ENCODE measurements at places on chromosomes 2 and 18. TPM values are rescaled to one million over a fixed set of nuclear protein-coding genes. Genes with fewer than 3 reads are reported as not detected.

DNA sequence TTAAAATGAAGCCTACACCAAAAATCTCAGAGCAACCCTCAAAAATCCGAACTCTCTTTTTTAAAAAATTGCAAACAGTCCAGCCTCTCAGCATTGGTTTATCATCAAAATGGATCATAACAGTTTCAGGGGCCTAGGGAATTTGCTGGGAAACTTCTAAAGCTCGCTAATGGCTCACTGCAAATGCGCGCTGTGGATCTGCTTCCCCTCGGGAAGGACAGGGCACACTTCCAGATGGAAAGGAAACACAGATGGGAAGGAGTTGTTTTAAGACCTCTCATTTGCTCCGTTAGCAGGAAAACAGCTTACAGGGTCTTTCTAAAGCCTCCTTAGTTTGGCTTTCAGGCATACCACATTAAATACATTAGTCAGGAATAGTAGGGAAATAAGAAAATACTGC lies 27.2 kb downstream of the FECH start:
- no peak for DNase-seq

Gene RBM43
- total RNA-seq = 10.4 TPM

Gene WDPCP
- 5.2 TPM for total RNA-seq

GRCh38 chr2:2681711-2682251 lies 350.7 kb upstream of the MYT1L start:
- peak; percentile 45 for DNase-seq

GRCh38 chr18:54973046-54973445 lies 13.8 kb upstream of the CCDC68 start:
- no peak for DNase-seq

DNA sequence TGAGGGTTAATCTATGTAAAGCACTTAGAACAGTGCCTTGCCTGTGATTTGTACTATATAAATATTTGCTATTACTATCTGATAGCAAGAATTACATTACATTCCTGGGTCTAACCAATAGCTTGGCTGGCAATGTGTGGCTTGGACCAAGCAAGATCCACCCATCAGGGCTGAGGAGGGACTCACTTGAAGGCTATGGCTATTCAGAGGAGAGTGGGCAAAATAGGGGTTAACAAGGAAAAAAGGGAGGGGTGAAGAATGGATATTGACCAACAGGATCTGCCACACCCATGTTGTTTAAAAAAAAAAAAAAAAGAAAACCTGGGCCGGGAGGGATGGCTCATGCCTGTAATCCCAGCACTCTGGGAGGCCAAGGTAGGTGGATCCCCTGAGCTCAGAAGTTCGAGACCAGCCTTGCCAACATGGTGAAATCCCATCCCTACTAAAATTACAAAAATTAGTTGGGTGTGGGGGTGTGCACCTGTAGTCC lies 20.0 kb upstream of the TMBIM1 start:
- no peak for DNase-seq

GRCh38 chr2:222677981-222678380 lies 6.5 kb downstream of the MOGAT1 start:
- DNase-seq = no peak

Gene UGT1A3
- total RNA-seq = 4.1 TPM

DNA sequence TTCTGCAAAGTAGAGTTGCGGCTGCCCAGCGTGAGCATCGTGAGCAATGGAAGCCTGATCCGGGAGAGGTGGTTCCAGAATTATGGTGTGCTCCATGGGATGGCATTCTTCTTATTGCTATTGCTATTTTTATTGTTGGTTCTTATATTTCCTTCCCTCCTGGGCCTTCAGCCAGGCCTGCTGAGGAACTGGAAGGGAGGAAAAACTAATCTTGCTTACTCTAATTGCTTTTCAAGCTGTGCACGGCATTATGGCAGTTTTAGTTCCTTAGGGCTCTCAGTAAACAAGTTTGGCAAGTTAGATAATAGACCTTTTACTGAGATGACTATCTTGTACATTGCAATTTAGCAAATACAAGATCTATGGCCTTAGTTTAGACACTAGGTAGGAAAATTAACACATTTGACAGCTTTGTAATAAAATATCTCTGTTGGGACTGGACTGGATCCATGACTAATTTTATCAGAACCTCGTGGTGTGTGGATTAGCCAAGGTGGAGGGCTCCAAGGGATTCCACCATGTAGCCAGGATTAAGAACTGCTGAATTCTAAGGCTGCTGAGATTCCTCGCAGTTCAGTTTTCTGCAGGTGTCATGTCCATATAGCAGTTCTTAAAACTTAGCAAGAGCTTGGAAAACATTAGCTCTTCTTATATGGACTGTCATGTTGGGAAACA lies 6.0 kb downstream of the RSAD2 start:
- no peak for DNase-seq

DNA sequence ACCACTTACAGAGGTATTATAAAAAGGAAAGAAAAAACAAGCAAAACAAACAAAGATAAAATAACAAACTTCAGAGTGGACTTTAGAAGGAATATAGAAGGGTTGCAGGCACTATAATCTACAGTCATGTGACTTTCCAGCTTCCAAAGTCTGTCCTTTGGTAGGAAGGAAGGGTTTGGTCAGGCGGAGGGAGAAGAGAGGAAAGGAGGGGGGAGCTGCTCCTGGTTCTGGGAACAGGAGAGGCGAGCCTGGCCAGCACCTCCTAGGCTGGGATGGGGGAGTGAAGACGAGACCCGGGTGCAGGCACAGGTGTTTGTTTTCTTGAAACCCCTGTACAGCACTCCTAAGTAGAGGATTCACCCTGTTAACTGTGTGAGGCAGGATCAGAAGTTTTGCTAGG lies 53.8 kb upstream of the GATA6 start:
- no peak for DNase-seq

- DNase-seq = no peak
Observed at GRCh38 chr2:85781013-85781332, 27.2 kb downstream of the ATOH8 start.

Gene ZC3H6
- 7.0 TPM for total RNA-seq

DNA sequence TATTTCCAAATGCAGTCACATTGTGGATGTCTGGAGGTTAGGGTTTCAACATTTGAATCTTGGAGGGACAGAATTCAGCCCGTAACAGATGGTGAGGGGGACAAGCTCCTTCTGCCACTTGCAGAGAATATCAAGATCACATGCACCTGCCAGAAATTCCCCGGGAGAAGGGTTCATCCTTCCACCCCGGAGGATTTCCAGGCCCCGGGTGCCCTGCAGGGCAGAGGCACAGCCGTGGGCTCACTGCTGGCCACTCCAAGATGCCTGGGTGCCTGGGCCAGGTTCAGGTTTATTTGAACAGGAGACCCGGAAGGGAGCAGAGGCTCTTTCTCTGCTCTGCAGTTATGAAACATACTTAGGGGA lies 38.2 kb upstream of the MGAT4A start:
- DNase-seq = no peak

DNA sequence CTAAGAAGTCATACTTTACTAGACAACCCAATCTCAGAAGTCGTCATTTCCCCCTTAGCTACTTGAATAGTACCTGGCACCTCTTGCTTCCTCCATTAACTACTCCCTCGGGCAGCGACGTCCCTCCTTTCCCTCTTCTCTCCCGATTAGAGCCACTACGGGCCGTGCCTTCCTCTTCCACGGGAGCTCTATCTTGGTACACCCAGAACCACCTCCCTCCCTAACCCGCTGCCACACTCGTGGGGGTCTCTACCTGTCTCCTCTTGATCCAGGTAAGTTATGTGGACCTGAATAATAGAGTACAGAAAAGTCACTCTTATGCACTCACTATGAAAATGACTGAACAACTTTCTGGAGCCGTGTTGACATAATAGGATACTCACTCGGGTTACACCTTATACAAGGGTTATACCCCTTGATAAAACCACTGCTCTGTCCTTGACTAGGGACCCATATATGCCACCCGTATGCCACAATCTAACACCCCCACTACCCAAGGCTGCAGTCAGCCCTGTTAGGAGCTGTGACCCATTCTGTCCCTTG lies 595 bp upstream of the HDHD2 start:
- DNase-seq = peak; percentile 5

Gene SLC35F5
- 381 TPM for total RNA-seq

Gene MAPRE3
- total RNA-seq = 6.5 TPM

Gene RAX
- total RNA-seq = not detected
